ENCODE measurements at places on chromosomes 3 and 15.

DNA sequence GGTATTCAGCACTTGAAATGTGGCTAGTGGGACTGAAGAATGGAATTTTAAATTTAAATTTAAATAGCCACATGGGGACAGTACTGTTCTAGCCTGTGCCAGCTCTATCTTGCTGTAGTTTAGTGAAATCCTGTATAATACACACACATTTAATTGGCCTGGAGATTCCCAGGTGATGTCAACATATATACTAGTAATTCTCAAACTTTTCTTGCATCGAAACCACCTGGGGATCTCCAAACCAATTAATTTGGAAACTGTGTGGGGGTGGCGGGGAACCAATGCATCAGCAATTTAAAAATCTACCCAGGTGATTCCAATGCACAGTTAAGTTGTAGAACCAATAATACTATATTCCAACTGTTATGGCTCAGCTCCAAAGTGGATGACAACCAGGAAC is 228.9 kb upstream of the MRPL3 start:
- no peak for DNase-seq

- no peak for DNase-seq
Measured at GRCh38 chr15:45182996-45183395, 4.8 kb downstream of the SHF start.

GRCh38 chr15:82263350-82263749 is 732 bp downstream of the SAXO2 start:
- no peak for DNase-seq

GRCh38 chr15:70538278-70538677 is 225.1 kb downstream of the UACA start:
- DNase-seq: no peak

GRCh38 chr3:11582191-11582968 is 61.3 kb downstream of the VGLL4 start:
- DNase-seq: no peak

DNA sequence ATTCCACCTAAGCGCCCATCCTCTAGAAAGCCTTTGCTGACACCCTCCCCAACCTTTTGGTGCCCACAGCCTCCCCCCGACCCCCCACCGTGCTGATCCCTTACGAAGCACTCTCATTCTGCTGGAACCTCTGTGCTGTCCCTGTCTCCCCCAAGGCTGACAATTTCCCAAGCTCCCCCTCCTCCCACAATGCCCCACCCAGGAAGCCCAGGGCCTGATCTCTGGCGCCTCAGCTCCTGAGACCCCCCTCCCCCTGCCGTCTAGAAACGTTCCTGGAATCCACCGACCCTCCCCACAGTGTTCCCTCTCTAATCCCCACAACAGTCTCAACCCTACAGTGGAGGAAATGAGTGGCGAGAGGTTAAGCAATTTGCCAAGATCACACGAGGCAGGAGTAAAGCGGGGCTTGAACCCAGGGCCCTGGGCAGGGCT is 18.3 kb downstream of the MYL3 start:
- DNase-seq: no peak

DNA sequence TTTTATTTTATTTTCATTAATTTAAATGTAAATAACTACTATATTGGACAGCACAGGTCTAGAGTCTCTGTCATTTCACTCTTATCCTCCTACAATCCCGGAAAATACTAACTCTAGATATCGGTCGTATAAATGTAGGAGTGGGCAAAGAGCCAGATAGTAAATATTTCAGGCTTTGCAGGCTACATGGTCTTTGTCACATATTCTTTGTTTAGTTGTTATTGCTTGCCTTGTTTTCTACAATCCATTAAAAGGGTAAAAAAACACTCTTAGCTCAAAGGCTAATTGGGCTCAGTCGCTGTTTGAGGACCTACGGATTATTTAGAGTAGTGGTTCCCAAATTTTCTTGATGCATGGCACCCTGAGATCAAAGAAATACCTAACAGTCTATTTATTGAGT is 1.7 kb downstream of the KNL1 start:
- DNase-seq: no peak

- DNase-seq: no peak
Measured at GRCh38 chr3:133868186-133868585, 27.5 kb downstream of the RAB6B start.

GRCh38 chr15:42194513-42194912 is 13.6 kb downstream of the VPS39 start:
- DNase-seq: no peak

DNA sequence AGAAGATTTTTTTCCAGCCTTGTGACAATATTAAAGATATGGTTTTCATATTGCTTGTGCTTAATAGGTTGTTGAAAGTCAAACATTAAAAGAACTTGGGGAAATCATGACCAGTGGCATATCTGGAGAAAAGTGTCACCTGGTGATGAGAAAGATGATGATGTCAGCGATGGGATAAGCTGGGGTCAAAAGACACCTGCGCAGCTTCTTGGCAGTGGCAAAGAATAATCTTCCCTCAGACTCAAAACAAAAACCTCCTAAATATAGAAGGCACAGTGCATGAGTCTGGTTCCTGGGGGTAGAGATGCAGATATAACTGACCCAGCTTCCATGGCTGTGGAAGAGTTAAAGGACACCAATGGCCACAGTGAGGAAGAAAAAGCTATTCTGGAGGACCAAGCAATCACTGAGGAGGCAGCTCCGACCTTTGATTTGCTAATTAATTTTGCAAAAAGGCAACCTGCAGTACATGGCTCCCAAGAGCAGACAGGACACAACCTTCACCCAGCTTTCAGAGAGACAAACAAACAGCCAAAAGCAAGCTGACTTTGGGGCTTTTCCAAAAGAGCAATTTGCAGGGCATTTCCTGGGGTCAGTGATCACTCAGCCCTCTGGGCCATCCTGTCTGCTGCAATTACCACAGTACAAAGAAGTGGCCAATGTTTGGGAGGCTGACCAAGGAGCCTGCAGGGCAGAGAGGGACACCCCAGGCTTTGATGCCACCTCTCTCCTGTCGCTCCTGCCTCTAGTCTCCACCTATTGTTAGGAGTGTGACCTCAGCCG is 17.6 kb upstream of the SEMA5B start:
- no peak for DNase-seq

GRCh38 chr3:11901286-11901875 is 54.7 kb upstream of the TAMM41 start:
- no peak for DNase-seq

- no peak for DNase-seq
Measured at GRCh38 chr15:43086551-43086950, 19.3 kb downstream of the UBR1 start.

- no peak for DNase-seq
Measured at GRCh38 chr15:69824075-69824876, 273.4 kb downstream of the TLE3 start.

GRCh38 chr3:76997733-76998132 is 42.2 kb upstream of the ROBO2 start:
- DNase-seq: no peak

- DNase-seq: no peak
Measured at GRCh38 chr3:183189641-183190040, 27.1 kb upstream of the LAMP3 start.

DNA sequence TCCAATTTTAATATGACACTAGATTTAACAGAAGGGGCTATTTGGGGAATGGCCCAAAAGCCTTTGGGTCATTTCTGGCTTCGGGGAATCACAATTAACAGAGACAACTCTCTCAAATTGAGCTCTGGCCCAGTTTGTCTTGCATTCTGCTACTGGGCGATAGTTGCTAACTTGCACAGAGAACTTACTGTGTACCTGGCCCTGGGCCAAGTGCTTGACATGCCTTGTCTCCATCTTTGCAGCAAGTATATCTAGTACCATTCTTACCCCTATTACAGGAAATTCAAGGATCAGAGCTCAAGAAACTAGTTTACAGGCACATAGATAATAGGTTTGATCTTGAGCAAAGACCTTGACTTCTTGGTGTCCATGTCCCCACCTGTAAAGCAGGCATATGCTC is 175.7 kb downstream of the TMEM108 start:
- DNase-seq: no peak

GRCh38 chr3:144148356-144148755 is 176.7 kb downstream of the DIPK2A start:
- DNase-seq: no peak

DNA sequence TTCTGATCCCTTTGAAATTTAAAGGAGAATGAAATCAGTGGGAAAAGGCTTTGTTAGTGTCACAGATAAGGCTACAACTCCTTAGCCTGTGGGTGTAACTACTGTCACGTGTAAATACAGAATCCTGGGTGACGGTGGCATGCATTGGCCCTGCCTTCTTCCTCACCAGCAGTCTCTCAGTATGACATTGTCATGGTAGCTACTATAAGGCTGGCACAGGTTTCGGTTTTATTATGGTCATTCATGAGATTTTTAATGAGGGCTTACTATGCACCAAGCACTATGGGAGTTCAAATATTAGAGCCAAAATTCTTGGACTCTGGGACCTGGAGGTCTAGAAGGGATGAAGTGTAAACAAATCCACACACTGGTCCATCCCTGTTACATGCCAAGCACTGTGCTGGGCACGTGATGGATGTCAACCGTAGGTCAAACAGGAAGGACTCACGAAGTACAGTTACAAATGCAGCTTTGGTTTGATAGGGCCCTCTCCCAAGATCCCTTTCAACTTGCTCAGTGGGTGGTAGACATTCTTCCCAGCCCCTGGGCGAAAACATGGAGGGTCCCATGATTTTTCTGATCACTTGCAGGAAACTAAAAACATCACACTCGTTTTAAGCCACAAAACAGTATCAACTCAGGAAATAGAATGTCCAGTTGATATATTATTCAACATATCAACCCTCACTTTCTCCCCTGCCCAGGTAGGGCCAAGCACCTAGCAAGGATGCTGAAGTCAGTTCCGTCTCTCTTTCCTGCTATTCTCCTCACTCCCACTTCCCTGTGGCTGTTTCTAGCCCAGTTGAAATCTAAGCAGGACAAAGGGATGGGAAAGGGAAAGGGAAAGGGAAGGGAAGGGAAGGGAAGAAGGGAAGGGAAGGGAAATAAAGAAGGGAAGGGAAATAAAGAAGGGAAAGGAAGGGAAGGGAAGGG is 25.3 kb downstream of the BFSP2 start:
- DNase-seq: no peak

- DNase-seq: peak; percentile 72
Measured at GRCh38 chr3:63921741-63922482, 9.7 kb upstream of the SCAANT1 start.

GRCh38 chr15:75723847-75724660 is 11.4 kb upstream of the CSPG4 start:
- peak; percentile 69 for DNase-seq

GRCh38 chr15:85128621-85129020 is 147.0 kb downstream of the PDE8A start:
- DNase-seq: no peak

DNA sequence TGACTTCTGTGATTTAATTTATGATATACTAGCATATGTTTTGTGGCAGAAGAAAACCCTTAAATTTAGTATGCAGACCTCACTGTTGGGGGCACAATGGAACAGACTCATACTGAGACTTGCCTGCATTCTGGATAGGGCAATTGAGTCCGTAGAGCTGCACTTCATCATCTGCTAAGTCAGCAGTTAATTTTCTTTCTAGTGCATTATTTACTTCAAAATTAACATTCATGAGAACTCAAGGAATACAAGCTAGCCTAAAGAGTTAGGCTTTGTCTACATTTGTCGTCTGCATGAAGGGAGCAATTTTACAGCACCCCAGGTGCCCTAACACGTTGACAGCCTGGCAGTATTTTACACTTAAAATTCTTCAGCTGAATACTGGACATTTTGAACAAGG is 345.5 kb downstream of the CHL1 start:
- DNase-seq: no peak

GRCh38 chr15:81107889-81108288 is 26.2 kb upstream of the CFAP161 start:
- no peak for DNase-seq

DNA sequence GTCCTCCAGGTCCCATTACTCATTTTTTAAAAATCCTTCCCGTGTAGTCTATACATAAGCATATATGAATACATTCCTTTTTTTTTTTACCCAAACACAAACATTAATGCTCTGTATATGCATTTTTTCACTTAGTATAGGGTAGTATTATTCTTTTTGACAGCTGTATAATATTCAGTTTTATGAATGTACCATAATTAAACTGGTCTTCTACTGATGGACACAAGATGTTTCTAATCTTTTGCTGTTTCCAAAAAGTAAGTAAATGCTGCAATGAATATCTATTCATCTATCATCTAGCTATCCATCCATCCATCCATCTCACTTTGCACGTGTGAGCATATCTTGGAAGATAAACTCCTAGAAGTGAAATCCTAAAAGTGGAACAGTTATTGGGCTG is 110.8 kb downstream of the IGF2BP2 start:
- DNase-seq: no peak

- DNase-seq: no peak
Measured at GRCh38 chr3:168273036-168273435, 177.3 kb upstream of the GOLIM4 start.

- no peak for DNase-seq
Measured at GRCh38 chr3:112020674-112021085, 13.9 kb upstream of the TMPRSS7 start.

DNA sequence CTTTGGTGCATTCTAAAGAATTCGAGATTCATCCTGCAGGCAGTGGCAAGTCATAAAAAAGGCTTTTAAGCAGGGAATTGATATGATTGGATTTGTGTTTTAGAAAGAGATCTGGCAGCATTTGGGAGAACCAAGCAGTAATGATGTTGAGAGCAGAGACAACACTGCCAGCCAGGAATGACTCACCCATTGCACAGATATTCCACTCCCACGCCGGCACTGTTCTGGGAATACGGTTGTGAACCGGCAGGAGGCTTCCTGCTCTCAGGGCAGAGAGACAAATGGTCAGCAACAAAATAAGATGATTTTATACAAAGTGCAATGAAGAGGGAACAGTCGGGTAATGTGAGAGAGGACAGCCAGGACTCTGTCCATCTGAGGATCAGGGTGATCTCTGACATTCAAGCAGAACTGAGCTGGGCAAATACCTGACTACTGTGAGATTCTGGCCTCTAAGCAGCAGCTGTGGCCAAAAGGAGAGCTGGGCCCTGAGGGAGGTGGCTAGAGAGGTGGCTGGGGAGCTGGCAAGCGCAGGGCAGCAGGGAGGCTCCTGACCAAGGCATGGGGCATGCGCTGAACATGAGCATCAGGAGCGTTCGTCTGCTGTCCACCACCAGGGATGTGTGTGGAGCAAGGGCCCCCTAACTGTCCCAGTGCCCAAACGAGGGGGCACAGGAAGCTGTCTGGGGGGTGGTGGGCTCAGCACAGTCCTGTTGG is 56.1 kb upstream of the PLXNA1 start:
- no peak for DNase-seq

GRCh38 chr15:73844356-73844755 is 29.0 kb upstream of the TBC1D21 start:
- DNase-seq: no peak

- DNase-seq: no peak
Measured at GRCh38 chr3:11136830-11137626, 17.3 kb upstream of the HRH1 start.

GRCh38 chr3:73212683-73213082 is 151.2 kb downstream of the EBLN2 start:
- DNase-seq: no peak

- no peak for DNase-seq
Measured at GRCh38 chr3:43768381-43768973, 77.7 kb downstream of the ABHD5 start.

- DNase-seq: no peak
Measured at GRCh38 chr3:105844704-105845103, 24.1 kb downstream of the CBLB start.

Data from bone marrow (tissue), 2 donors.